Stimulated activated CD8-positive, alpha-beta memory T cell treated with anti-CD3 and anti-CD28 coated beads, Interleukin-15, amount 100 ng/mL, for 24 hours (primary cell): ENCODE measurements at places on chromosomes 3 and 15.

- no peak for DNase-seq
Measured at GRCh38 chr3:159832024-159832423, 156.6 kb upstream of the IL12A start.

DNA sequence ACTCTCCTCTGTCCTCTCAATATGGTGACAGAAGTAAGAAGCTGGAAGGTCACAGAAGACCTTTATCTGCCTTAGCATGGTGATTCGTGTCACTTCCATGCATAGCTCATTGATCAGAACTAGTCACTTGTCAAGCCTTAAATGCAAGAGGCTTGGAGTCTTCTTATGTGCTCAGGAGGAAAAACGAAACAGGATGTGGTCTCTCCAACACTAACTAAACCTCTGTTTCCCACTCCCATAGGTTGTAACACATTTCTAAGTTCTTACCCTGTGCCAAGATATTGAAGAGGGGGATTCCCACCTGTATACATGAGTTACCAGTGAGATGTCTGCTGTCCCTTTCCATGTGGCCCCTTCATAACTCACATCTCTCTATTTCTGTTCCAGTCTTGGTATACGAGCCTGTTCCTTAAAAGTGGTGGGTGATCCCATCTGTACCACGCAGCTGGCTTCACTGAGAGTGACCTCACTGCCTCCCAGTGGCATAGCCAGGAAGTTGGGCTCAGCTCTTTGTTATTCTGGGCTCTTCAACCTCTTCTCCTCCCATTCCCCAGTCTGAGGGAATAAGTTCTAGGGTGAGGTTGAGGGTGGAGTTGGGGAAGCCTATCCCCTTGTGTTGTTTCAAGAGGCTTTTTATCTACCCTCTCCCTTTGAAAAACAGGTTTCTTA, 203.2 kb upstream of the PPP2R3A start:
- no peak for DNase-seq

GRCh38 chr15:98326804-98327203, 321.5 kb upstream of the IGF1R start:
- no peak for DNase-seq

DNA sequence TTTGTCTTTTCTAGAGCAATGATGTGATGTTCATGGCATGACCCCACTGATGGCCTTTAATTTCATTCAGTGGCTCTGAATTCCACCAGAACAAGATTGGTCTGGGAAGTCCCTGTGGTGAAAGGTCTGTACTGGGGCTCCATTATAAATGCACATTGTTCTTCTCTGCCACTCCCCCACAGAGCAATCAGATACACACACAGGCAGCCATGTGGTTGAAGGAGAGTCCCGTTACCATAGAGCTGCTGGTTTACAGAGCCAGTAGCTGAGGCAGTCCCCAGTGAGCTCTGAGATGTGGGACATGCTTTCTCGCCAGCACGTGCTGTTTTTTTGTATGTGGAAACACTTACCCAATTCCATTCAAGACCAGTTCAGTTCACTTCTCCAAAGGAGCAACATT, 172.7 kb upstream of the TRIM42 start:
- no peak for DNase-seq

DNA sequence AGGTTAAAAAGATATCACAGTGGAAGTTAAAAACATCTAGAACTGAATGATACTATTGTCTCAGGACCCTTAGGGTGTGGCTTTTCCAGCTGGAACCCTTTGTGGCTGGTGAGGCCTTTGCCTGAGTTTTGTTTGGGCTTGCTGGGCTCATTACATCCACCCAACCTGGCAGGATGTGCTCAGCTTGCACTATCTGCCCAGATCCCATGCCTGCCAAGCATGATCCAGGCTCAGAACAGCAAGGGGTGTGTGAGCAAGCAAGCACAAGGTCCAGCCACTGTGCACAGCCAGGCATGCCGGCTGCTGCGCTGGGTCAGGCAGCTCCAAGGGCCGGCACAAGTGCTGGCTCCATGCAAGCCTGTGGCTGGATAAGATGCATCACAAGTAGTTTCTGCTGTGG, 512.7 kb upstream of the CDIN1 start:
- DNase-seq: no peak

DNA sequence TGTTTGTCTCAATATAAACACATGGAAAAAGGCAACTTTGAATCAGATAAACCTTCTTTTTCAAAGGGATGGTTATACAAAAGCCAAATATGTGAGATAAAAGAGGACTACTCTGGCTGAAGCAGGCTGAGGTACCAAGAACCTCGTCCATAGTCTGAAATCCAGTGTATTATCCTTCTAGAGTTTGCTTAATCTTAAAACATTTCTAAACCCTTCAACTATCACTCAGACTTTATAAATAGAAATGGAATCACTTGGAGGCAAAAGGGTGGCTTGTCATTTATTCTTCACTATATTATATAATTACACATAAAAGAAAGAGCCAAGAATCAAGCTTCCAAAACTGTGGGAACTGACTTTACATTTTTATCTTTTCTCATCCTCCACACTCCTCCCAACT, 303.6 kb downstream of the PLCL2 start:
- DNase-seq: no peak

DNA sequence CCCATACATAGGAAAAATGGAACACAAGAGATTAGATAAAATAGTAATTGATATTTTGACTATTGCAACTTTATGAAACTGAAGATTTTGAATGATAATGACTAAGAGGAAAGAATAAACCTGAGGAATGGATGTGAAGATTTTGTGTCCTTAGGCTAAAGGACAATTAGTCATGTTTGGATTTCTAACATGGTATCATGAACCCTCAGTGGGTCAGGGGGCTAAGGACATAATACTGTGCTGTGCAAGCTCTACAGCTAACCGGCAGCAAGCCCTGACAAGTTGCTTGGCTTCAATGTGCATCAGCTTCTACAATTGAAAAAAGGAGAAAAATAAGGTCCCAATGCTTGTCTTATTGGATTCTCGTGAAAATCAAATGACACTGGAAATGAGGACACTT, 491.0 kb downstream of the MECOM start:
- DNase-seq: no peak

- DNase-seq: no peak
Measured at GRCh38 chr3:77328690-77329089, 288.8 kb downstream of the ROBO2 start.

DNA sequence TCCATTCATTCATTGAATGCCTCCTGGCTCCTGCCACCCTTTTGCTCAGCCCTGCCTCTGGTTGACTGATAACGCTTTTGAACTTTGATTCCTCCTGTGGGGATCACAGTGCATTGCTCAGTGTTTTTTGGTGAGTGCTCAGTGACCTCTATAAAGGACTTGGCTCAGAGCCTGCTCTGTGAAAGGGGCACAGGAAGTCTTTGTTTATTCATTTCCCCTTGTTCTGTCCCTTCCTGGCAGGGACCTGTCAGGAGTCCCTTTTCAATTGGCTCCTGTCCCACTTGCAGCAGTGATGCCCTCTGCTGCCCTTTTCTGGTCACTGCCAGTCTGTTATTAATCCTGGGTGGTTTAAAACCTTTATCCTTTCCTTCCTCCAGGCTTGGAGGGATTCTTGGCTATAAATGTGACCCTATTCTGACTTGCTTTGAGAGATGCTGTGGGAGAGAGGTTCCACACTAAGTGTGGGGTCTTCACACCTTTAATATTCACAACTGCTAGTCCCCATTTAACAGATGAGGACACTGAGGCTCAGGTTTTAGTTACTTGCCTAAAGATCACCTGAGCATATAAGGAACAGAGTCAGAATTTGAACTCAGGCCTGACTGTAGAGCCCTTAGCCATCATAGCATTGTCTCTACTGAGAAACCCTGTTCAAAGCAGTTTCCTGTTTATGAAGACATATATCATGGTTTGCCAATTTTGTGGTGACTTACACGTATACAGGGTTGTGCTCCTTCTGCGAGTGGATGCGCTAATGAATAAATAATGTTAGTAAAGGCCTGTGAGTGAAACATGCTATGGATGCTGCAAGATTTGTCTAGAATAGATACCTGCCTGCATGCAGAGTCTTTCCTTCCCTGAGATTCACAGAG, 23.2 kb upstream of the TATDN2 start:
- DNase-seq: peak; percentile 22

GRCh38 chr15:70486012-70486411, 277.3 kb downstream of the UACA start:
- DNase-seq: no peak

DNA sequence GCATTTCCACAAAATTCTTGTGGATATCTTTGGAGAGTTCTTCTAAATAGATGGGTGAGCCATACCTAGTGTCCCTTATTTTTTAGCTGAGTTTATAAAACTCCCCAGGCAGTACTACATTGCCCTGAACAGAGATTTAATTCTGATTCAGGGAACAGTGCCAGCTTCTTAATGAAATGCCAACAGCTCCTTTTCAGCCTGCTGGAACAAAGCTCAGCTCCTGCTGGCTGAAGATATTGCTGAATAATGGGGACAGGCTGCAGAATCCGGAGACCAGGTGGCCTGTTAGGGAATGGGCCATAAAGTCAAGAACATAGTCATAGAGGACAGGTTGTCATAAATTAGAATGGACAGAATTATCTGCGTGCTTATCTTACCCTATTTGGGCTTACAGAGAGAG, 8.9 kb downstream of the HGD start:
- no peak for DNase-seq

GRCh38 chr3:143445118-143445517, 325.5 kb downstream of the CHST2 start:
- no peak for DNase-seq

DNA sequence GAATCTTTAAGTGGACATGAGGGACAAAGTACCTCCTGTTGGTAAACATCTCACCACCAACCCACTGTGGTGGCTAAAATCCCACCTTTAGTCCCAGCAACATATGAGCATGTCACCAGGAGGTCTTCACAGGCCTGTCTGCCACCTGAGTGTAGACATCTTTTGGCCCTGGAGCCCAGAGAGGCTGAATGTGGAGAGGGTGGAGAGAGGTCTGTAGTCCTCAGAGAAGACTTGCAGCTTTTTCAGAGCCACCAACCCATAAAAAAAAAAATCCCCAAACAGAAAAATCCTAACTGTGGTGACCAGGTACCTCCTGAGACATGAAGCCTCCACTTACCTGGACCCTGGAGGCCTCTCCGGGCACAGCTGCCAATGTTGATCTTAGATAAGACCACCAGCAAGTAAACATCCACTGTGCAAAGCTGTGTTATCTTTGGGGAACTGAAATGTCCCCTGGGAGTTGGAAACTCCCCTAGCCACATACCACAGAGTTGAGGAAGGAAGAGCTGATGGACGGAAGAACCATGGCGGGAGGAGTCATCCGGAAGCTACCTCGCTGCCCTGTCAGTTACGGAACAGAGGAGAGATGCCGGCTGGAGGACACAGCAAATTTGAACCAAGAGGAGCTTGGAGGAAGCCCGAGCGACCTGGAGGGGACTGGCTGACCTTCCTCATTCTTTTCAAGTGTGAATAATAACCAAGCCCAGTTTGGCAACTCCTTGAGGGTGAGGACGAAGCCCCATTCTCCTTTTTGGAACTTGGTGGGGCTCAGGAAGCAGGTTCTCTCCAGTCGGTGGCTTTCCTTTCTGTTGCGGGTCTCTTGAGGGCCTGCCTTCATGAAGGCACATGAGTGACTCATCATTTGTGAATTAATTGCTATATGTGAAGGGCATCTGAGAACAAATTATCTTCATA, at the start of gene GHRL:
Gene GHRL (minus strand): TSS at position 443 of the 915 bp plus-strand sequence. CDS start 2,767 bp downstream, outside the sequence.
- DNase-seq: no peak

DNA sequence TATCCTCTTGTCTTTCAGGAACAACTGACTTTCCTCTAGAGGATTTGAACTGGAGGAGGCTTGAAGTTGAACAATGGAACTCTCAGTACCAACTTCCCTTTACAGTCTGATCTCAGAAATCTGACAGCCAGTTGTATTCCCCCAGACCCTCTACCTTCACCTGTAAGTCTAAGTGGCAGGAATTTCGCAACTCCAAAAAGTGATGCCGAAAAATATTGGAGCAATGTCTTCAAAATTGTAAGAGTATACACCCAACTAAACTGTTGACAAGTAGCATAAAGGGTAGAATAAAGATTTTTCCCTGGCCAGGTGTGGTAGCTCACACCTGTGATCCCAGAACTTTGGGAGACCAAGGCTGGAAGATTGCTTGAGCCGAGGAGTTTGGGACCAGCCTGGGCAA, 69.1 kb upstream of the CFAP20DC start:
- no peak for DNase-seq

DNA sequence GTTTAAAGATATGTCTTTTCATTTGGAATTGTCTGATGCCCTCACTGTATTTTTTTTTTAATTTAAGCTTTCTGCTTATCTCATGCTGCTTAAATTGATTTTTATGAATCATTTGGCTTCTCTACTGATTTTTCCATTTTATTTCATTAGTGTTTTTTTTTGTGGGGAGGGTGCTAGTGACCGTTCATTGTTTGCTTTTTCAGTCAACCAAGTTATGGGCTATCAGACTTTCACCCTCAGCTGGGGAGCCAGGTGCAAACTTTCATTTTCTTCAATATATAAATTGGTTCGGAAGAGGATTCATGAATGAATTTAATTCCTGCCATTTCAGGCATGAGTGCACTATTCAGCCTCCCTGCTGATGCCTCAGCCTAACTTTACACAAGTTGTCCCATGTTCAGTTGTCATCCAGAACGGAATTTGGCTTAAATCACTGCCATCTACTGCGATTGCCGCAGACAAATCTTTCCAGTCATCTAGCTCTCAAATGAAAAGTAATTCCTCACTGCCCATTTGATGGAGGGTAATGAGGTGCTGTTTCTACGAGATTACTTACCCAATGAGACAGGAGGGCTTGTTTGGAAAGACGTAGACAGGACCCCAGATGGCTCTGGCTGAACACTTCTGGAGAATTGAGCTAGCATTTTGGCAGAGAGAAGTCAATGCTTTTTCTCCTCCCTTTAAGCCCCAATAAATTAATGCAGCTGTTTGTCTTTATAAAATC, 89.9 kb upstream of the RORA start:
- DNase-seq: no peak

GRCh38 chr3:157573780-157574378, 70.7 kb upstream of the VEPH1 start:
- no peak for DNase-seq

GRCh38 chr15:89017370-89018066, 70.7 kb upstream of the ABHD2 start:
- peak; percentile 72 for DNase-seq

DNA sequence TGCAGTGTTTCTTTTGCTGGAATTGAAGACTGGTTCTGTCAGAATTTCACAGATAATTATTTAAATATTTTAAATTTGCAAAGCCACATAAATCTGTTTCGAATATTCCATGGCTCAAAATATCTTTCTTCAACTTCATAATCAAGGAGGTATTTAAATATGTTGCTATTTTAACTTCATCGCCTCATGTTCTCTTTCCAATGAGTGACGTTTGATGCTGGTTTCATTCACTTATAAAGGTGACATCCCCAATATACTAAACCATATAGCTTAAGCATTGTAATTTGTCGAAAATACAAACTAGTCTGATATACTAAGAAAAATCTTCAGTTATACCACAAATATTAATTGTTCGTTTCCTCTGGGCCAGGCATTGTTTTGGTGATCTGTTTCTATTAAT, 22.5 kb downstream of the MBNL1 start:
- no peak for DNase-seq

GRCh38 chr3:158057666-158058065, 48.6 kb downstream of the SHOX2 start:
- DNase-seq: no peak

- DNase-seq: no peak
Measured at GRCh38 chr15:60875681-60876080, 353.4 kb downstream of the RORA start.
